ENCODE measurements at places on chromosomes 2 and 18.

GRCh38 chr18:11283479-11284161 lies 134.3 kb upstream of the PIEZO2 start:
- no peak overlapping the region for H3K4me3 ChIP-seq
- no peak for DNase-seq
- no peaks in the 10 kb centered on the region for H3K36me3 ChIP-seq

- no peaks in the 10 kb centered on the region for H3K27me3 ChIP-seq
- H3K36me3 ChIP-seq, result no peaks in the 10 kb centered on the region
- H3K4me1 ChIP-seq, result no peaks in the 10 kb centered on the region
- no peak for DNase-seq
- H3K27ac ChIP-seq, result no peak overlapping the region
Observed at GRCh38 chr18:12159446-12159845, 65.8 kb downstream of the ANKRD62 start.

DNA sequence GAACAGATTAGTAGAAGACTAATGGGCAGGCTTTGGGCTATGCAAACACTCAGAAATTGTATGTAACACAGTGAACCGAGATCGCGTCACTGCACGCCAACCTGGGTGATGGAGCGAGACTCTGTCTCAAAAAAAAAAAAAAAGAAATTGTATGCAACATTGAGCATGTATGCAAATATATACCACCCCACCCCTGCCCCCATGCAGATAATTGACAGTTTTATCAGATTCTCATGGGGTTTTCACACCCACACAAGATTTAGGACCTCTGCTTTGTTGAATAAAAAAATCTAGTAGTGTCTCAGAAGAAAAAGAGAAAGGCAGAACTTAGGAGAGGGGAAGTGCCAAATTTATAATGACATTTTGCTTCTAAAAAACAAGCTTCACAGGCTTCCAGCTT lies 131.6 kb upstream of the FN1 start:
- H3K36me3 ChIP-seq, result no peaks in the 10 kb centered on the region
- H3K27ac ChIP-seq, result no peak overlapping the region
- no peaks in the 10 kb centered on the region for H3K27me3 ChIP-seq
- DNase-seq, result no peak
- no peaks in the 10 kb centered on the region for H3K4me1 ChIP-seq
- H3K4me3 ChIP-seq, result no peak overlapping the region

GRCh38 chr2:235538144-235538639 lies 44.3 kb downstream of the AGAP1 start:
- H3K4me3 ChIP-seq, result no peak overlapping the region
- 0 out of 2 replicates have a peak, but pooled peaks cover 5% of the 10 kb centered on the region for H3K4me1 ChIP-seq
- no peak for DNase-seq
- H3K27me3 ChIP-seq, result no peaks in the 10 kb centered on the region
- no peaks in the 10 kb centered on the region for H3K36me3 ChIP-seq

- H3K4me1 ChIP-seq, result no peaks in the 10 kb centered on the region
- no peak for DNase-seq
- no peaks in the 10 kb centered on the region for H3K27me3 ChIP-seq
- no peaks in the 10 kb centered on the region for H3K36me3 ChIP-seq
Observed at GRCh38 chr18:76771192-76771799, 51.1 kb upstream of the ZNF236 start.

DNA sequence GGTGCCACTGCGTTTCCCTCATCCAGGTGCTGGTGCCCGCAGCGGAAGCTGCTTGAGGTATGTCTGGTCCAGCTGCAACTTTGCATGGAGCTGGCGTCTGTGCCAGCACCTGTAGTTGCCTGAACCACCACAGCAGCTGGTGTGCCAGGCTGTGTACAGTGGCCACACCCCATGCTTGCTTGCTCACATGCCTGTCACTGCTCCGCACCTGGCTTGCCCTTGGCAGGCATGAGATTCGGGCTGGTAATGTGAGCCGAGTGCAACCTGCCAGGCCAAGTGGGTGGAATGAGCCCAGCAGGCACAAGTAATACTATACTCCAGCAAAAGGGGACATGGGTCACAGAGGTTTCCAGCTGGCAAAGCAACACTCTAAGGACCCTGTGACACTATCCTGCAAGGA lies 1123.3 kb upstream of the ACVR2A start:
- DNase-seq, result peak; percentile 39
- no peaks in the 10 kb centered on the region for H3K4me1 ChIP-seq
- no peak overlapping the region for H3K4me3 ChIP-seq
- no peaks in the 10 kb centered on the region for H3K27me3 ChIP-seq
- H3K36me3 ChIP-seq, result no peaks in the 10 kb centered on the region

DNA sequence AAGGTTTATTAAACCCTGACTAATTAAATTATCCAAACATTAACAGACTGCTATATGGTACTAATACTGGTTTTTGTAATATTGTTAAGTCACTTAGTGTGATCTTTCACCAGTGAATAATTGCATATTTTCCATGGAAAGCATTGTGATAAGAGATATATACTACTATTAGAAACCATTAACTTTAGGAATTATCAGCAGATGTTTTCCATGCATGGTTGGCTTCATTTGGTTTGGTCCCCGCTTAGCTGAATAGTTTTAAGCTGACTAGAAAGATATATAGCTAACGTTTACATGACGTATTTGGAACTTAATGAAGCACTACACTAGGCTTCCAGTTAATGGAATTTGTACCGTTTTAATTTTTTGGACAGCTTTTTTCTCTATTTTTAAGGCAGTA lies 37.9 kb downstream of the LCLAT1 start:
- no peaks in the 10 kb centered on the region for H3K36me3 ChIP-seq
- DNase-seq, result no peak
- H3K4me3 ChIP-seq, result no peak overlapping the region

DNA sequence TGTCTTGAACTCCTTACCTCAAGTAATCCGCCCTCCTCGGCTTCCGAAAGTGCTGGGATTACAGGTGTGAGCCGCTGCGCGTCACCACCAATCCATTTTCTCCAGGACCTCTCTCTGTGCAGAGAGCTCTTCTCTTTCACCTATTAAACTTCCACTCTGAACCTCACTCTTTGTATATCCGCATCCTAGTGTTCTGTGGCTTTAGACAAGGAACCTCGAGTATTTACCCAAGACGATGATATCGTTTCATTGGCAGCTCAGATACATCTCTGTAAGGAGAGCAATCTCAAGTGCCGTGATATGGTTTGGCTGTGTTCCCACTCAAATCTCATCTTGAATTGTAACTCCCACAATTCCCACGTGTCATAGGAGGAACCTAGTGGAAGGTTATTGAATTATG lies 15.1 kb upstream of the WDR33 start:
- H3K36me3 ChIP-seq, result no peaks in the 10 kb centered on the region
- no peak for DNase-seq
- peaks cover 24% of the 10 kb centered on the region for H3K4me1 ChIP-seq
- no peak overlapping the region for H3K27ac ChIP-seq

GRCh38 chr2:165268754-165269153 lies 29.5 kb downstream of the SCN2A start:
- DNase-seq, result peak; percentile 26
- no peaks in the 10 kb centered on the region for H3K27me3 ChIP-seq
- H3K4me1 ChIP-seq, result peaks cover 6% of the 10 kb centered on the region

- H3K4me3 ChIP-seq, result no peak overlapping the region
- H3K4me1 ChIP-seq, result no peaks in the 10 kb centered on the region
- no peak for DNase-seq
- H3K27ac ChIP-seq, result no peak overlapping the region
- H3K27me3 ChIP-seq, result no peaks in the 10 kb centered on the region
- H3K36me3 ChIP-seq, result no peaks in the 10 kb centered on the region
Observed at GRCh38 chr2:237196409-237196808, 110.7 kb downstream of the COPS8 start.

GRCh38 chr2:8000870-8001269 lies 681.0 kb upstream of the ID2 start:
- H3K4me1 ChIP-seq, result peaks cover 24% of the 10 kb centered on the region
- no peak for DNase-seq
- no peak overlapping the region for H3K27ac ChIP-seq

- H3K4me3 ChIP-seq, result no peak overlapping the region
- H3K4me1 ChIP-seq, result no peaks in the 10 kb centered on the region
- H3K27me3 ChIP-seq, result no peaks in the 10 kb centered on the region
- no peak for DNase-seq
- H3K36me3 ChIP-seq, result no peaks in the 10 kb centered on the region
Observed at GRCh38 chr2:233758849-233759248, 1.2 kb upstream of the UGT1A1 start.

DNA sequence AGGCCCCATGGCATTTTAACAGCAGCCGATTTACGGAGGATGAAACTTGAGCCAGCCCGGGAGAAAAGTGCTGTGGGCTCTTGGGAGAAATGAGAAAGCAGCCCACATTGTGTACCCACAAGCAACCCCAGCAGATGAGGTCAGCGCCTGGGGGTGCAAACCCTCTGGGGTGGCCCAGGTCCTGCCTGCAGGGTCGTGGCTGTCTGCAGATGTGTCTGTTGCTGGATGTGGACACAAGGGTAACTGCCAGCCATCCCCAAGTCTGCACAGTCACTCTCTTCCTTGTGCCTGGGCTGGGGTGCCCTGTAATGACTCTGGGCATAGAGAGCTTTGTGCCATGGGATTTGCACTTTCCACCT lies 170.8 kb downstream of the PRKCE start:
- no peak overlapping the region for H3K27ac ChIP-seq
- no peaks in the 10 kb centered on the region for H3K4me1 ChIP-seq

GRCh38 chr2:145654746-145655145 lies 1134.8 kb upstream of the ZEB2 start:
- H3K27me3 ChIP-seq, result no peaks in the 10 kb centered on the region
- H3K4me1 ChIP-seq, result no peaks in the 10 kb centered on the region
- no peak for DNase-seq
- no peak overlapping the region for H3K27ac ChIP-seq
- no peak overlapping the region for H3K4me3 ChIP-seq

GRCh38 chr2:205708231-205708631 lies 25.9 kb downstream of the NRP2 start:
- no peak for DNase-seq
- H3K4me1 ChIP-seq, result no peaks in the 10 kb centered on the region
- H3K27me3 ChIP-seq, result no peaks in the 10 kb centered on the region
- H3K27ac ChIP-seq, result no peak overlapping the region
- H3K4me3 ChIP-seq, result no peak overlapping the region

DNA sequence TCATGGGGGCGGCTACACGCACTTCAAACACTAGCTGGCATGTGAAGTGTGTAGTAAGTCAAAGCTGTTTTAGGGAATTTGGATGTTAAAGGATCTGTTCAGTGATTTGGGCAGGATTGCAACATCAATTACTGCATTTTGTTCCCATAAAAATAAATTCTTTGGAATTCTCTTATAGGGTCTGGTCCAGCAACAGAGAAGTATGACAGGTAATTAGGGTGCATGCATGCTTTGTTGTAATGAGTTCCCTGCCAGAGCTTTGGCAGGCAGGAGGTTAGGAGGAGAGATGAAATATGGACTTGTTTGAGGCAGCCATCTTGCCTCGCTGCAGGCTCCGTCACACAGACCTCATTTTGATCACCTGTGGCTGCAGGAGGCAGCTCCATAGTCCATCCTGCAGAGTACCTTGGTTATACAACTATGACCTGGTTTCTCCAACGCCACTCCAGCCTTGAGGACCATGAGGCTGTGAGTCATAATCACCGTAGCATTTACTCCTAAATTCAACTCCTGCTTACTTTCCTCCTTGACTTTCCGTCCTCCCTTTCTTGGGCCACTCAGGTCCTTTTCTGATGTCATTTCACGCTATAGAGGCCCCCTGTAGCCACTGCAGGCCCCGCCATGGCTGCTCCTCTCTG lies 26.5 kb upstream of the EML4 start:
- no peak for DNase-seq
- H3K27me3 ChIP-seq, result no peaks in the 10 kb centered on the region
- H3K4me3 ChIP-seq, result no peak overlapping the region
- H3K36me3 ChIP-seq, result no peaks in the 10 kb centered on the region
- H3K27ac ChIP-seq, result no peak overlapping the region

- H3K27me3 ChIP-seq, result no peaks in the 10 kb centered on the region
- no peaks in the 10 kb centered on the region for H3K36me3 ChIP-seq
- H3K27ac ChIP-seq, result no peak within 1 kb of the TSS
- peak; percentile 91 for DNase-seq
- H3K4me3 ChIP-seq, result peak within 1 kb of the TSS; percentile 75
Observed at GRCh38 chr2:9003616-9004337, at the start of gene MBOAT2. Gene MBOAT2, minus strand, starts transcription at chr2:9003684. Its CDS starts 70 bp downstream, at chr2:9003614.

- H3K36me3 ChIP-seq, result no peaks in the 10 kb centered on the region
- H3K27ac ChIP-seq, result no peak overlapping the region
- H3K4me3 ChIP-seq, result no peak overlapping the region
- no peak for DNase-seq
Observed at GRCh38 chr18:54712306-54712705, 116.0 kb upstream of the RAB27B start.

- H3K27me3 ChIP-seq, result no peaks in the 10 kb centered on the region
- H3K27ac ChIP-seq, result no peak overlapping the region
- no peak for DNase-seq
- no peak overlapping the region for H3K4me3 ChIP-seq
Observed at GRCh38 chr2:191043438-191043837, 29.5 kb upstream of the STAT1 start.

DNA sequence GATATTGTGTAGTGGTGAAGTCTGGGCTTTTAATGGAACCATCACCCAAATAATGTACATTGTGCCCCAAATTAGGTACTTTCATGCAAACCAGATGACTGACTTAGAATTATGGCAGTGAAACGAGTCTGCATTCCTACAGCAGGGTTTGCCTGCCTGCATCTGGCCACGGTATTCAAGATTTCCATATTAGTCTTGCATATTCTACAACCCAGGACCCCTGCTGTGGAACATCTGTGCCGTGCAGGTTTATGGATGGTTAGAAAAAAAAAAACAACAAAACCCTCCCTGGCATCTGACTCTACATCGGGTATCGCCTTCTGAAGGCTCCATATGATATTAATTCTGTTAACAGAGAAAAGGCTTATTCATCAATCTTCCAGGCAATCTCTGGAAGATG lies 394.8 kb downstream of the DCDC2C start:
- no peaks in the 10 kb centered on the region for H3K4me1 ChIP-seq
- H3K27ac ChIP-seq, result no peak overlapping the region
- no peaks in the 10 kb centered on the region for H3K36me3 ChIP-seq
- no peaks in the 10 kb centered on the region for H3K27me3 ChIP-seq
- DNase-seq, result no peak
- no peak overlapping the region for H3K4me3 ChIP-seq

DNA sequence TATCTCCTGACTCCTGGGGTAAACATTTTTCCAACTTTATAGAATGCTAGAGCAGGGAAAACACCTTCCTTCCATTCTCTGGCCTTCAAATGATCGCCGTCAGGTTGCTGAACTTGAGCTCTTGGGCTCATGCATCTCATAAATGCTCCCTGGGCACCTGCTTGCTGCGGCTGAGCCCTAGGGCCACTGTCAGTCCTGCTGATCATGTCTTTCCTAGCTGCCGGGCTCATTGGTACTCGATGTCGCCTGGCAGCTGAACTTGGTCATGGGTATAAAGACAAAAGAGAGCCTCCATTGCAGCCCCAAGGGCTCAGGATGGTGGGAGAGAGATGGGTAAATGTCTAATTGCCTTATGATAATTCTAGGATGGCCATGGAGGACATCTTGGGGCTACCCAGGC lies 80.6 kb downstream of the HS1BP3 start:
- no peak overlapping the region for H3K4me3 ChIP-seq
- no peak overlapping the region for H3K27ac ChIP-seq
- no peaks in the 10 kb centered on the region for H3K4me1 ChIP-seq
- DNase-seq, result no peak
- no peaks in the 10 kb centered on the region for H3K36me3 ChIP-seq

GRCh38 chr2:231521-232185 lies 32.2 kb downstream of the SH3YL1 start:
- H3K4me1 ChIP-seq, result no peaks in the 10 kb centered on the region
- DNase-seq, result no peak
- H3K27me3 ChIP-seq, result no peaks in the 10 kb centered on the region
- H3K4me3 ChIP-seq, result no peak overlapping the region
- no peaks in the 10 kb centered on the region for H3K36me3 ChIP-seq

Measured in MM.1S (cell line).